Esophagus squamous epithelium (tissue), 5 donors: ENCODE measurements at places on chromosomes 11 and 22. TPM values are rescaled to one million over a fixed set of nuclear protein-coding genes. Genes with fewer than 3 reads are reported as not detected.
A peak's percentile ranks its signal among the peaks of the same experiment; 100 is the strongest.

Gene MN1
- 2.0 TPM for total RNA-seq

DNA sequence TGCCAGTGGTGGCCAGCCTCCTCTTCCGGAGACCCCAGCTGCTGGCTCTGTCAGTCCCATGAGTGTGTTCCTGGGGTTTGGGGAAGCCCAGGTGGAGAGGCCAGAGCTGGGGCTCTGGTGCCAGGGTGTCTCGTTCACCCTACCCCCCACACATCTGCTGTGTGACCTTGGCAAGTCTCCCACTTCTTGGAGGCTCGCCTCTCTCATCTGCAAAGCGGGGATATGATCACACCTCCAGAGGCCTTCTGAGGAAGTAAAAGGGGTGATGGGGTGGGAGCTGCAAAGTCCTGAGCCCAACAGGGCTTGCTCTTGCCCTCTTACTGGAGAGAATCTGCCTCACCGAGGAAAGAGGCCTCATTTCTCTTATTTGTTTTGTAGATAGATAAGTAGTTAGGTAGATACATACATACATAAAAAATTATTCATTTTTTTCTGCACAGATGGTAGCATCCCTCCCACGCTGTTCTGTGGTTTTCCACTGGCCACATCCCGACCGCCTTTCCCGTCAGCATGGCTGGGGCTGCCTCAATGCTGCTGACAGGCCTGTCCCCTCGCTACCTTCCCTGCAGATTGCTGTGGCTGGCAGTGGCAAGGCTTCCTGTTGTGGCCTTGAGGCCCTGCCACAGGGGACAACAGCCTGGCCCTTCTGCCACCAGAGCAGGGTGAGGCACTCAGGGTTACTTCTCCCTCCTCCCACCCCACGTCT is 23.9 kb downstream of the MYO7A start:
- no peak overlapping the region for H3K27ac ChIP-seq
- no peaks in the 10 kb centered on the region for H3K4me1 ChIP-seq
- no peak overlapping the region for H3K4me3 ChIP-seq
- DNase-seq, result no peak
- no peaks in the 10 kb centered on the region for H3K36me3 ChIP-seq

- H3K27ac ChIP-seq, result peak overlapping the region; percentile 70
- H3K4me3 ChIP-seq, result no peak overlapping the region
- peaks cover 6% of the 10 kb centered on the region for H3K4me1 ChIP-seq
- no peaks in the 10 kb centered on the region for H3K27me3 ChIP-seq
- DNase-seq, result no peak
Measured at GRCh38 chr11:34886609-34887008, 29.6 kb downstream of the APIP start.

GRCh38 chr22:39898997-39899396 is 1.9 kb upstream of the GRAP2 start:
- H3K36me3 ChIP-seq, result no peaks in the 10 kb centered on the region
- no peak overlapping the region for H3K27ac ChIP-seq
